Stomach (tissue), 19 donors: ENCODE measurements at places on chromosomes 16 and 17. TPM values are rescaled to one million over a fixed set of nuclear protein-coding genes. Genes with fewer than 3 reads are reported as not detected.

GRCh38 chr17:62950067-62950466 is 16.0 kb upstream of the TANC2 start:
- H3K27ac ChIP-seq: peak overlapping the region; percentile 35
- no peak overlapping the region for H3K4me3 ChIP-seq
- DNase-seq: peak; percentile 68
- H3K4me1 ChIP-seq: no peaks in the 10 kb centered on the region

- no peak overlapping the region for H3K27ac ChIP-seq
- peaks cover 86% of the 10 kb centered on the region for H3K36me3 ChIP-seq
These were observed 24.7 kb downstream of the AXIN2 start for GRCh38 chr17:65536573-65537342.

Gene CSF3
- total RNA-seq: 0.55 TPM

GRCh38 chr17:8255499-8255898 is 6.4 kb downstream of the PFAS start:
- H3K4me1 ChIP-seq: no peaks in the 10 kb centered on the region
- peaks cover 18% of the 10 kb centered on the region for H3K36me3 ChIP-seq
- DNase-seq: no peak

DNA sequence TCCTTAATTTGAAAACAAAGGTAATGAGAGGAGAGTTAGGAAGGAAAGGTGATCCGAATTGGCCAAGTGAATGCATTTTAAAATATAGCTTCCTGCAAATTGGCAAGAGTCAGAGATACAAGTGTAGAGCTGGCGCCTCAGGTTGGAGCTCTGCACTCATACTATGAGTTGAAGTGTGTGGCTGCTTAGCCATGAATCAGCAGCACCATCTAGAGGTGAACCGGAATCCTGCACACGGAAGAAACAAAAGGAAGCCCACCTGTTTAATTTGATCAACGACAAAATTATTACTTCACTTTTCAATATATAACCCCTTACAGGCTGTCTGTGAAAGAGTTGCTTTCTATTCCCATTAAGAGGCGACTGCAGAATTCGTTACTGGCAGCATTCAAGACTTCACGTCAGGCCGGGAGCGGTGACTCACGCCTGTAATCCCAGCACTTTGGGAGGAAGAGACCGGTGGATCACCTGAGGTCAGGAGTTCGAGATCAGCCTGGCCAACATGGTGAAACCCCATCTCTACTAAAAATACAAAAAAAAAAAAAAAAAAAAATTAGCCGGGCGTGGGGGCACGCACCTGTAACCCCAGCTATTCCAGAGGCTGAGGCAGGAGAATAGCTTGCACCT is 1253.7 kb upstream of the CDH8 start:
- no peaks in the 10 kb centered on the region for H3K27me3 ChIP-seq
- peak; percentile 78 for DNase-seq
- no peaks in the 10 kb centered on the region for H3K36me3 ChIP-seq
- H3K4me1 ChIP-seq: no peaks in the 10 kb centered on the region
- H3K4me3 ChIP-seq: no peak overlapping the region
- no peak overlapping the region for H3K27ac ChIP-seq

DNA sequence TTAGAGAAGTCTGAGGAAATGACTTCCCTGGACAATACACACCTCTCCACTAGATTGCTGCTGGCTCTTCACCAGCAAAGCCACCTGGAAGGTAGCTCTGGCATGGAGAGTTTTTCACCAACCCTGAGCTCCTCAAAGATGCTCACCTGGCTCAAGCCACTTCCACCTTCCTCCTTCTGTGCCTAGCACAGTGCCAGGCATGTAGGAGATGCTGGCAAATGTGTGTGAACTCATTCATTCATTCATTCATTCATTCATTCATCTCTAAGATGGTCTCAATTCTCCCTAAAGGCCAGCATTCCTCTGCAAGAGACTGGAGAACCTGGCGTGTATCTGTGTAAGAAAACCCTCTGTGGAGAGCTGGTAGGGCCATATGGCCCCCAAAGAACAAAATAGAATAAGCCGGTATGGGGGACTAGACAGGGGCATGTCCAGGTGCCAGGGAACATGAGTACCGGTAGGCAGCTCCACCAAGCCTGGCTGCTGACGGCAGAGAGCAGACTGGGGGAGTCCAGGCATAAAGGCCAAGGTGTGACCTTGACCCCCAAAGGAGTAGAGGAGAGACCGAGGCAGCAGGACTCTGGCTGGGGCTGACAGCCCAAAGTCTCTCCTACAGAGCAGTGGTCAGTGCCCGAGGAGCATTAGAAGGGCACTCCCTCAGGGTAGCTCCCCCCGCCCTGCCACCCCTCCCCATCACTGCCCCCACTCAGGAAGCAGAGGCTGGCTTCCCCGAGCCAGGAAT is 132.2 kb upstream of the TNRC6C start:
- DNase-seq: no peak
- no peak overlapping the region for H3K27ac ChIP-seq
- peaks cover 6% of the 10 kb centered on the region for H3K27me3 ChIP-seq
- H3K4me3 ChIP-seq: no peak overlapping the region
- H3K36me3 ChIP-seq: no peaks in the 10 kb centered on the region

Gene CD300H
- not detected for total RNA-seq

DNA sequence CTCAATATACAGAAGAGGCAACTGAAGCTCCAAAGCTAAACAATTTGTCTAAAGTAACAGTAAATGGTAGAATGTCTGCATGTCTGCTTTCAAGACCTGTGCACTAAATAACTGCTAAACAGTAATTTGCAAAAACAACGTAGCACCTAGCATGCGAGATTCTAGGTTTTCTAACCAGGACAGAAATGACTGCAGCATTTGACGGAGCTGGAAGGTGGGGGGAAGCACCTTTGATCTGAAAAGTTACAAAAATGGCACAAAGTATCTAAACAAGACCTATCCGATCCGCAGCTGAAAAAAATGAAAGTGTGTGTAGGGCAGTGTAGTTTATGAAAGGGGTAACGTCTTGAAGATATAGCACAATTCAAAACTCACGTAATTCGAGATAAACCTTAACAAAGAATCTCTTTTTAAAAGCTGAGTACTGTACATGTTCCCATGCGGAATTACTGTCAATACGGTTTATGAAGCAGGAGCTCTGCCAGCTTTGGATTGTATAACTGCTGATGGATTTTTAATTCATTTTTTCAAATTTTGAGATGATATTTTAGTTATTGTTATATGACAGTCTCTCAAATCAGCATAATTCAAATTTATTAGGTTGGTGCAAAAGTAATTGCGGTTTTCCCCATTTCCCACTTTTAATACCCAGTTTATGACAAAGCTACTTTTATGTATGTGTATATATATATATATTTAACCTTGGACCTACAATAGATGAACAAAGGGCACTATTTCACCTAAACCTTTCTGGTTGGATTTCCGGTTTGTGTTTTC is 1.2 kb upstream of the WIPI1 start:
- no peaks in the 10 kb centered on the region for H3K27me3 ChIP-seq
- peak overlapping the region; percentile 86 for H3K4me3 ChIP-seq
- H3K36me3 ChIP-seq: no peaks in the 10 kb centered on the region
- no peak for DNase-seq
- peak overlapping the region; percentile 95 for H3K27ac ChIP-seq

GRCh38 chr17:72123530-72124437 is 3.0 kb downstream of the SOX9 start:
- DNase-seq: peak; percentile 37
- peaks cover 58% of the 10 kb centered on the region for H3K4me1 ChIP-seq
- peak overlapping the region; percentile 70 for H3K4me3 ChIP-seq
- peak overlapping the region; percentile 90 for H3K27ac ChIP-seq

DNA sequence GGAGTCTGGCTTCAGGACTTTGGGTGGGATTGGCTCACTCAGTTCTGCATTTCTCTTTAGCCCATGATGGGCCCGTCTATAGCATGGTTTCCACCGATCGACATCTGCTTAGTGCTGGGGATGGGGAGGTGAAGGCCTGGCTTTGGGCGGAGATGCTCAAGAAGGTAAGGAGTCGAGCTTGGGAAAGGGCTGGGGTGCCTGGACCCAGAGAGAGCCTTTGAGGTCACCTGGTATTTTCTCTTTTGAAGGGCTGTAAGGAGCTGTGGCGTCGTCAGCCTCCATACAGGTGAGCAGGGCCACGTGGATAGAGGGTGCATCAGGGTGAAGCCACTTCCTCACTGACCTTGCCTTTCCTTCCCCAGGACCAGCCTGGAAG is 2.2 kb downstream of the THOC6 start:
- H3K36me3 ChIP-seq: peaks cover 23% of the 10 kb centered on the region
- no peak for DNase-seq

Gene CPHXL2
- not detected for total RNA-seq

- peaks cover 20% of the 10 kb centered on the region for H3K36me3 ChIP-seq
- no peak overlapping the region for H3K27ac ChIP-seq
- DNase-seq: no peak
- H3K4me1 ChIP-seq: peaks cover 66% of the 10 kb centered on the region
These were observed 9.9 kb downstream of the CASC3 start for GRCh38 chr17:40150276-40150675.

DNA sequence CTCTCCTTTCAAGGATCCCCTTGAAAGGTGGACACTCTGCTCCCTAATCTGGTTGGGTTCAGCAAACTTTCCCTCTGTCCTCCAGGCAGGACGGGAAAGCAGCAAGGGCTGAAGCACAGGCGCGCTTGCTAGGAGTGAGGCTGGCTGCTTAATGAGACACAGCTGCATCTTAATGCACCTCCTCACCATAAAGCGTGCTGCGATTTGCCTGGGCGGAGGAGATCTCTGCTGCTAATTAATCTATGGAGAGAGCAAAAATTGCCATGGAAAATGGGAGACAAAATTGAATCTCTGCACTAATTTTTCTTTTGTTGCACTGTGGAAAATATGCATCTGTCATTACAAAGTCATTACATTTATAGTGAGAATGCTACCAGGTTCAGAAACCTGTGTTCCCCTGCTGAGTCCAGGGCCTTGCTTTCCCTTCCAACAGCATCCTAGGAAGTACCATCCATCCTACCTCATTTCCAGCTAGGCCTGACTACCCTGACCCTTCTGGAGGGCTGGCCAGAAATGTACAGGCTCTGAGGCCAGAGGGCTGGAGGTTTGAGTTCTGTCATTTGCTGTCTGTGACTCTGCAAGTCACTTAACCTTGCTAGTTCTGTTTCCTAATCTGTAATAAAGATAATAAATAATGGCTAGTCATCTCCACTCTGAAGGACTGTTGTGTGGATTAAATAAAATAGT is 43.5 kb upstream of the BCAR1 start:
- no peak for DNase-seq
- peak overlapping the region; percentile 53 for H3K27ac ChIP-seq
- peaks cover 80% of the 10 kb centered on the region for H3K36me3 ChIP-seq
- H3K4me3 ChIP-seq: no peak overlapping the region
- H3K4me1 ChIP-seq: no peaks in the 10 kb centered on the region

Gene KRTAP4-3
- not detected for total RNA-seq
